ENCODE measurements at places on chromosomes 4 and X.

GRCh38 chr4:155001251-155001650 is 207.2 kb upstream of the NPY2R start:
- no peak for DNase-seq

DNA sequence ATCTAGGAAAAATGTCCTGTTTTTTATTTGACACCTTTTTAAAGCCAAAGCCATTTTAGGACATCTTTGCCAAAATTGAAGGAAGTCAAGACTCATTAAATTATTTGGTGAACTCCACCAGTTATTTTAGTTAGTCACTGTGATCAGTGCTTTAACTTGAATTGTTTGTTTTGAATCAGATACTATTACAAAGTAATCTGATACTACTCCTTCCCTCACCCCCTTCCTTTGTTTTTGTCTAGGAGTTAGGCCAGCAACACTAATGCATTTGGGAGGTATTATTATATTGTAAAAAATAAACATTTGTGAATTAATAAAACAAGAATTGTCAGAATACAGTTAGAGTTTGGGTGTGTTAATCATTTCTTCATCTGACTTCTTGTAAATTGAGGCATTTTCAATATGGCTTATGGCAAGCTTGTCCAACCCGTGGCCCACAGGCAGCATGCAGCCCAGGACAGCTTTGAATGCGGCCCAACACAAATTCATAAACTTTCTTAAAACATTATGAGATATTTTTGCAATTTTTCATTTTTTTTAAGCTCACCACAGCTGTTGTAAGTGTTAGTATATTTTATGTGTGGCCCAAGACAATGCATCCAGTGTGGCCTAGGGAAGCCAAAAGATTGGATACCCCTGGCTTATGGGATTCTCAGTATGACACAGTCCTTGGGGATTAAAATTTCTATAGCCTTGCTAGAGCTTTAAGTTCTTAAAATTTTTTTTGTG is 182.2 kb downstream of the BMPR1B start:
- no peak for DNase-seq

DNA sequence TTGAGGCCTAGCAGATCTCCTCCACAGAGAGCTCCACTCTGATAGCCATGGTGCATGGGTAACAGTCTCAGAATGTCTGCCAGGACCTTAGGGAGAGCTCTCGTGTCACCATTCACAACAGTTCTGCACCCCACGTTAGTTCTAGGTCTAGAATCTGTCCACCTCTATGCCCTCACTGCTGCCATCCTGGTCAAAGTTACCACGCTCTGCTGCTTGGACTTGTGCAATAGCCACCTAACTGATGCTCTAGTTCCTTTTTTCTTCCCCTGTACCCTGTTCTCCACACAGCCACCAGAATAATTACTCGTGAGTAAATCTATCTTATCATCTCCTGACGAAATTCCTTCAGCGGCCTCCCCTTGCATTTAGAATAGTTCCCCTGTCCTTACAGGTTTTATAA is 268.8 kb upstream of the GATB start:
- DNase-seq: no peak

GRCh38 chr4:108834835-108835384 is 72.1 kb upstream of the ETNPPL start:
- DNase-seq: no peak

- DNase-seq: no peak
These were observed 2293.1 kb downstream of the PCDH7 start for GRCh38 chr4:33013282-33013681.

DNA sequence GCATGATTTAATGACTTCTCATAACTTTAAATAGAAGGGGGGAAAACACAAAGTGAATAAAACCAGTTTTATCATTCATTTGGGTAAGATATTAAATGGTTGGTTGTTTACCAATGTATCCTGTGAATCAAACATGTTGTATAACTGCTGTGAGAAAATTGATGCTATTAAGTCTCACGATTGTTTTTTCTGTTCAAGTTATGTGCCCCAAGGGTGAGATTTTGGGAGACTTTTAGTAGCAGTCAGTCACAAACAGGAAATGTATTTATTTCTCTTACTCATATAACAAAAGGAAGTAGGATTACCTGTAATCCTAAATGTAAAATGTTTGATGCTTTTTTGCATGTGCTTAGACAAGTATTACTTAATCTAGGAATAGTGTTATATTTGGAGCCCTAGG is 39.2 kb downstream of the MTHFD2L start:
- DNase-seq: no peak

DNA sequence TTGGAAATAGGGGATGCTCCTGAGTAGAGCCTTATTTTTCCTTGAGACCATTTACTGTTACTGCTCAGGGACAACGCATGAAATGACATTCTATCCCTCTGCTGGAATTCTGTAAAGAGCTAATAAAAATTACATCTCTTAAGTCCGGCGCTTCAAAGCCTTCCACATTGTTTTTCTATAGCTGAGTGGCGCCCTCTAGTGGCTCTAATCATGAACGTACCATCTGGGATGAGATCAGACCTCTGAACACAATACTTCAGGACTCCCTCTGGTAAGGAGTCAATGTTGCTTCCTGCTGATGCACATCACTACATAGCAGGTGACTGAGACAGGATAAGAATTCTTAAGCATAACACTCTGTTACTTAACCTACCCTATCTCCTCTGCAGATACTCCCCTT is 6.0 kb downstream of the HMGN5 start:
- peak; percentile 39 for DNase-seq

- DNase-seq: no peak
These were observed 786 bp upstream of the ZFX start for GRCh38 chrX:24148535-24149350.

DNA sequence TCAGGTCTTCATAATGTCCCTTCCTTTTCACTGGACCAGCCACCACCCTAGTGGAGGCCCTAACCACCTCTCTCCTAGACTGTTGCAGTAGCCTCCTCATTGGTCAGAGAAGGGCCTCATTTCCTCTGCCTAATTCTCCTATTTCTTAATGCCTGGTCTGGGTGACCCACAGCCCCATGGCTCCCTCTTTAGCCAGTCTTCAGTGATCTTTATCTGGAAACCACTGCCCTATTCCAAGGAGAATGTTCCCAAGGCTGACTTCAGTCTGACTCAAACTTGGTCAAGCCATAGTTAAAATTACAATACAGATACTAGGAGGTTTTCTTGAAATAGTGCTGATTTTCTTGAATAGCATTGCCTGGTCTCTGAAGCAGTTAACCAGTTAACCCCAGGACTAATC is 53.6 kb upstream of the PRPS1 start:
- DNase-seq: no peak

- DNase-seq: no peak
These were observed 13.4 kb upstream of the PBDC1 start for GRCh38 chrX:76159453-76159852.

- DNase-seq: no peak
These were observed 150.6 kb downstream of the IL15 start for GRCh38 chr4:141786946-141787345.

DNA sequence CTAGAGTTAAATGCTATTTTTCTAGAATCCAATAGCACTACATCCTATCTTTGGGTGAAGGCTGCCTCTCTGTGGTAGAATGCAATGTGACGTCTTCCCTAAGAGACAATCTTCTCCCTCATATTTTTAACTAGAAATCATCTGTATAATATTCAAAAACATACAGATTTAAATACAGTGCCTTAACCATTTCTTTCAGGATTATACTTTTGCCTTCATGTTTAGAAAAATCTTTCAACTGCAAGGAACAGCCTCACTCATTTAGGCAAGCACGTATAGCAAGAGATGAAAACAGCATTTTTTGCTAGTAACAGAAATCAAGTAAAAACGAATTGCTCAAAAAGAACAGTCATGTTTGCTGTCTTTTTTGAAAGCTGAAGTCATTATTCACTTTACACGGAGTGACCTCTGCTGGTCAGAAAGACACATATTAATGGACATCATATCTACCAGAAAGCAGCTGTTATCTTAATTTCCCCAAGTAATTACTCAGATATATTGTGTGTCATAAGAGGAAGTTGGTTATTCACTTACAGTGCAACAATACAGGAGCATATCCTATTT is 422.3 kb downstream of the STPG2 start:
- no peak for DNase-seq

Measured in stimulated activated CD8-positive, alpha-beta memory T cell treated with anti-CD3 and anti-CD28 coated beads, Interleukin-7, amount 100 ng/mL, for 4 hours (primary cell).